ENCODE measurements at places on chromosomes 2 and 18.

DNA sequence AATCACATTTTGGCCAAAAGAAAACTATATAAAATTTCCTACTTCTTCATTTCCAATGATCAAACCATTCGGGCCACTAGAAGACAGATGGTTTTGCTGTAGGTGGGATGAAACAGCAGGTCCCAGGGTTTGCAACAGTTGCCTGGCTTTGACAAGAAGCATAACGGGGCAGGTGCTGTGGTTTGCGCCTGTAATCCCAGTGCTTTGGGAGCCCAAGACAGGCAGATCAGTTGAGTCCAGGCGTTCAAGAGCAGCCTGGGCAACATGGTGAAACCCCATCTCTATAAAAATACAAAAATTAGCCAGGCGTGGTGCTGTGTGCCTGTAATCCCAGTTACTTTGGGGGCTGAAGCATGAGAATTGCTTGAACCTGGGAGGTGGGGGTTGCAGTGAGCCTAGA, 81.4 kb upstream of the XPO1 start:
- DNase-seq: no peak

DNA sequence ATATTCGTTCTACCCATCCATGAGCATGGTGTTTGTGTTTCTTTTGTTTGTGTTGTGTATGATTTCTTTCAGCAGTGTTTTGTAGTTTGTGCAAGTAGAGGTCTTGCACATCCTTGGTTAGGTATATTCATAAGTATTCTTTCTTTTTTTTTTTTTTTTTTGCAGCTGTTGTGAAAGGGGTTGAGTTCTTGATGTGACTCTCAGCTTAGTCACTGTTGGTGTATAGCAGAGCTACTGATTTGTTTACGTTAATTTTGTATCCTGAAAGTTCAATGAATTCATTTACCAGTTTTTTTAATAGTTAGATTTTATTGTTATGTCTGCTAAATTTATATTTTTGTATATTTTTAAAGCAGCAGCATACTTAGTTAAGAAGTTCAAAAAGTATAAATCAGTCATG, 834.4 kb upstream of the NRXN1 start:
- DNase-seq: no peak

DNA sequence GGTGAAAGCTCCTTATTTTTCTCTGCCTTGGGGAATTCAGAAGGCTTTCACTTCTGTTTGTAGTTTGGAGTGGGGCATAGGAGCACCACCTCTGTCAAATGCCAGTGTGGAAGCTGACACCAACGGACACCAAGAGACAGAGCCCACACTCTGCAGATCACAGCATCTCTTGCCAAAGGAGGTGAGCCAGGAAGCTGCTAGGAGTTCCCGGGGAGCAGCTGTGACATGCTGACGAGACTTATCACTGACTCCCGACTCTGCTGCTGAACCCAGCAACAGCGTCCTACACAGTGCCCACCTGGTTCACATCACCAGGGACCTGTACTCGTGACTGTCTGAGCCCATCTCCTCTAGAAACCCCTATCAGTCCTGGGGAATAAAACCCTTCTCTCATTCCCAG, 8.1 kb downstream of the TEX51 start:
- DNase-seq: no peak

DNA sequence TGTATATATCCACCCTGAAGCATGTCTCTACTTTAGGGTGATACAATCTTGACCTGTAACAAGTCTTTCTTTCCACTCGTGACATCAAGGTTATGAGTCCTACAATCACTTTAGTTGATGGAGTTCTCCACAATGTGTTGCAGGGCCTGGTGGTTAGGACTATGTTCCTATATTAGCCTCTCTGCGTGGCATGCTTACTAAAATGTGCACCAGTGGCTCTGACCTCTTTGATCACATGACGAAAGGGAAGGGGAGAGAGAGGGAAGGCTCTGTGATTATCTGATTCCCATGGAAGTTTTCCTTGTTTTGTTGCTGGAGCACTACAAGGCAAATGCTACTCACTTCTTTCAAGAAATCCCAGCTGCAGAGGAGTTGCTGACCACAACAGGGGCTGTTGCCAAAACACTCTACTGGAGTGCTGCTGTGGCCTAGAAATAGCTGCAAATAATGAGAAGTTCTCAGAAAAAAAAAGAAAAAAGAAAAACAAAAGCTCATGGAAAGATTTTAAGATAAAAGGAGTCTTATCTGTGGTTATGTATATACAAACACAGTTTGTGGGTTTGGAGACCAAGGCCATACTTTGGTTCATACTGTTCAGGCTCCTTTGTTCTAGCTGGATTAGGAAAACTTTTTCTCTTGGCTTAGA, 272.8 kb upstream of the MMADHC start:
- no peak for DNase-seq

DNA sequence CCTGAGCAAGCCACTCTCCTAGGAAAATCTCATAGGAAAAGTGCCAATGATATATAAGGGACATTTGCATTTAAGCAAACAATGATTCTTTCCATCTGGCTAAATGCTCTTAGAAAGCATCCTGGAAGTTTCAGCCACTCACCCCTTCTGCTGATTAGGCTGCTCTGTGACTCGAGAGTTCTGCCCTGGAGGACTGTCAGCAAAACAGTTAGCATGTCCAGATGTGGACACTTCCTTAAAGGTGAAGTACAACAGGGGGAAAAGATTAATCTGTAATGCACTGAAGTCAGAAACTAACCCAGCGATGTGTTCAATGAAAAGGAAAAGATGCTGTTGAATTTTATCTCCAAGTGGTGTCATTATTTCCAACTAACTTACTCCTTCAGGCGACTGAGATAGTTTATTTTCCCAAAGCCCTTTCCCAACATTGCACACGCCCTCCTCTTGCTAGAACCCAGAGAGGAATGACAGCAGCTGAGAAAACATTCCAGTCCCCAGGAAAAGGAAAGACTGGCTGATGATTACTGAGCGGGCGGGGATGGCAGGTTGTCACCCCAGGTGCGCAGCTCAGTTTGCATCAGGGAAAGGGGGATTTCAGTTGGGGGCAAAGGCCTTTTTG, 214.0 kb downstream of the SS18 start:
- DNase-seq: no peak

DNA sequence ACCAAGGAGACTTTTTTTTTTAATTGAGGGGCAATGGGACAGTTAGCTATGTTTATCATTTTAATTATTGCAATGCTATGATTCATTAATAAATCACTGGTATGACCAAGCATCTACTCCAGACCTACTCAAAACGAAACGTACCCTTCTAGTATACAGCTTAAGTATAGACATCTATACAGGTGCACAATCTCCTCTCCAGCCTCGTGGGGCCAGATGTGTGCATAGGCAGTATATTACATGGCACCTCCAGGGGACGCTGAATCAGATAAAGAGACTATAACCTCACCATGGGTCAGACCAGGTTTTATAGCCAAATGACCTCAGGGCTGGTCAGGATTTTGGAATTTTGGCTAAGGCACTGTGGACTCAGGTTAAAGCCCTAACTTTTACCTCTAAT, 86.6 kb downstream of the SS18 start:
- DNase-seq: no peak

DNA sequence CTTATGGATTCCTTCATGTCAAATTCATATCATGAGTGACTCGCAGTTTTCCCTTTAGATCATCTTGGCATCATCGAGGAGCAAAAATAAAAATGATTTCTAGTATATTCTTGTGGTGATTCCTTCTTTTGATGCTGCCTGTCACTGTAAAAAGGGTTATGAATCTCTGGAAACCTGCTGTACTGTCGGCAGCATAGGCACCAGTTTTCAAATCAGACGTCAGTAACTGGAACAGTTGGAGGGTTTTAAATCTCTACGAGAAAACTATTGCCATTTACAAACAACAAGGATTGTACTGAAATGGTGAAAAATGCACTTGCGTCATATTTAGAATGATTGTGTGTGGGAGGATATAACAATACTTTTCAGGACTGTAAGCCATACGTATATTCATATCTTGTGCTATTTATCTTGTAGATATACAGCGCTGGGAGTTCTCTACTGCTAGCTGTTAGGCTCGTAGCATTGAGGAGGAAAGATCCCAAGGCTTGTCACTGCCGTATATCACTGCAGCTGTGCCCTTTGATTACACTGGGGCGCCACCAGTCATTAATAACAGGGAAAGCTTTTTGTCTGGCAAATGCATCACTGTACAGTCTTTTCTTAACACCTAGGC, 320.7 kb downstream of the MTX2 start:
- DNase-seq: no peak
